ENCODE measurements at places on chromosomes 12 and 14.

GRCh38 chr12:121383601-121384021 is 16.3 kb upstream of the RNF34 start:
- DNase-seq, result no peak

- DNase-seq, result no peak
These were observed 233.0 kb downstream of the SLC41A2 start for GRCh38 chr12:104724992-104725585.

GRCh38 chr14:75277008-75277814 is 1.4 kb upstream of the FOS start:
- peak; percentile 41 for DNase-seq

GRCh38 chr12:111072299-111072698 is 151.9 kb upstream of the MYL2 start:
- DNase-seq, result no peak

DNA sequence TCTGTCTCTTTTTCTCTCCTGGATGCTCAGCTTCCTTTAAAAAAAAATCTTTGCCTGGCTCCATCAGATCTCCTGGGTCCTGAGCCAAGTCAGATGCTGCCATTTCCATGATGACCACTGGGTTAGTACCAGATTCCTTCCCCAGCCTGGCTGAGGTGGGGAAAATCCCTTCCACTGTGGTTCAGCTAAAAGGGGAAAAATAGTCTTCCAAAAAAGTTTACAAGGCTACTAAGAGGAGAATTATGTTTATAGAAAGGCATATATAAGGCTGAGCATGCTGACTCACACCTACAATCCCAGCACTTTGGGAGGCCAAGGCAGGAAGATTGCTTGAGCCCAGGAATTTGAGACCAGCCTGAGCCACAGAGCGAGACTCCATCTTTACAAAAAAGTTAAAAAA is 28.4 kb upstream of the GAS2L3 start:
- no peak for DNase-seq

DNA sequence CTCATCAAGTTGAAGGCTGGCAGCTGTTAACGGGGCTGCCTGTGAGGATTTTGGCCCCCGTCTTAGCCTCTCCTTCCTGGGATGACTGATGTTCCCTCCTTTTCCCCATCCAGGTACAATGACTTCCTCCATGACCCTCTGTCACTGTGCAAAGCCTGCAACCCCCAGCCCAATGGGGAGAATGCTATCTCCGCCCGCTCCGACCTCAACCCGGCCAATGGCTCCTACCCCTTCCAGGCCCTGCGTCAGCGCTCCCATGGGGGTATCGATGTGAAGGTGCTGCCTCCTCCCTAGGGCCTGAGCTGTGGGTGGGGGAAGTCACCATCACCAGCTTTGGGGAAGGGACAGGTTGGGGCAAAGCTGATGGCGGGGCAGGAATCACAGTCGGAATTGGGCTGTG is 16.1 kb downstream of the SDS start:
- DNase-seq, result no peak

DNA sequence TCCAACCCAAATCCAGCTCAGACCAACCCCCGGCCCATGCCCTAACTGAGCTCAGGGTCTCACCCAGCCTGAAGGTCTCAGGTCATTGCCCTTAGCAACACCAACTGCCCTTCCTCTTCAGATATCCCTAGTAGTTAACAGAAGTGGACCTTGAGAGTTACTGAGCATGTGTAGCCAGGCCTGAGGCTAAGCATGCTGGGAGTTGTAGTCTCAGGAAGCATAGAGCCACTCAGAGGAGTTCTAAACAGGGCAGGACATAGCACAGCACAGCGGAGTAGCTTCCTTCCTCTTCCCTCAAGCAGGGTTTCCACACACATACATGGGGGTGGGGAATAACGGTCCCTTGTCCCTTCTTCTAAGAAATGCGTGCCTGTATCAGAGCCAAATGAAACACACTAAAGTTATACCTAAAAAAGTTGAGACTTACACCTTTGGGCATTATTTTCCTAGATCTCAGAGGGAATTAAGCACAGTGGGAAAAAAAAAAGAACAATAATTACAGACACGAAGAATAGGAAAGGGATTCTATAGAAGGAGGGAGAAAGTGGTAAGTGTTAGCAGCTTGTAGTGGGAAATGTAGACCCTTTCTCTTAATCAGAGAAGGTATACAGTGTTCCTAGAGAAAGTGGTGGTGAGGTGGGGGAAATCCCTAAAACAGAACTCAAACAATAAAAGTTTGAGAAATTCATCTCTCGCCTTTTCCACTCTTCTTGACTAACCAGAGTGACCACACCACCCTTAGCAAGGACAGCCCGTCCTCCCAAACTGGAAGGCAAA is 4.4 kb downstream of the KMT2D start:
- DNase-seq, result peak; percentile 54

- no peak for DNase-seq
These were observed 4.4 kb downstream of the CACNB3 start for GRCh38 chr12:48822711-48823110.

GRCh38 chr12:130873106-130873795 is 1.4 kb downstream of the RAN start:
- no peak for DNase-seq

- DNase-seq, result no peak
These were observed 111.6 kb upstream of the PZP start for GRCh38 chr12:9319842-9320173.

GRCh38 chr14:40004871-40005500 is 572.8 kb upstream of the FBXO33 start:
- DNase-seq, result no peak

DNA sequence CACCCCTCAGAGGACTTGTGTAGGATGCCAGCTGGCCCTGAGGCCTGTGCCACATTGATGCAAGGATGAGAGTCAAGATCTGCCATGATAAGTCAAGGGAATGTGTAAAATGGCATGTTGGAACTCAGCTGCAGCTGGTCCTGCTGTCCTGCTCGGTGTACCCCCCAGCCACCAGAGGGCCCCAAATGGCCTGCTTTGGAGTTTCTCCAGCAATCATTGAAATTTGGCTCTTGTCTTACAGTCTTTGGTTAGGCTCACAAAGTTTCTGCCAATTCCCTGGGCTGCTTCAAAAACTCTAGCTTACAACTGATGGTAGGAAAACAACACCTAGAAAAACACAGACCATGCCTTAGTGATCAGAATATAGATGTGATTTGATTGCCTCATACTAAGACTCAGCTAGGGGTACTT is 76.8 kb downstream of the HSD17B6 start:
- DNase-seq, result no peak

GRCh38 chr14:104073764-104074163 is 11.7 kb upstream of the ASPG start:
- no peak for DNase-seq

GRCh38 chr14:91115986-91116770 is 2.3 kb downstream of the DGLUCY start:
- DNase-seq, result no peak

GRCh38 chr12:121648458-121649028 is 20.9 kb downstream of the MORN3 start:
- DNase-seq, result no peak

- DNase-seq, result no peak
These were observed 97.9 kb upstream of the SOX5 start for GRCh38 chr12:24047326-24047725.

DNA sequence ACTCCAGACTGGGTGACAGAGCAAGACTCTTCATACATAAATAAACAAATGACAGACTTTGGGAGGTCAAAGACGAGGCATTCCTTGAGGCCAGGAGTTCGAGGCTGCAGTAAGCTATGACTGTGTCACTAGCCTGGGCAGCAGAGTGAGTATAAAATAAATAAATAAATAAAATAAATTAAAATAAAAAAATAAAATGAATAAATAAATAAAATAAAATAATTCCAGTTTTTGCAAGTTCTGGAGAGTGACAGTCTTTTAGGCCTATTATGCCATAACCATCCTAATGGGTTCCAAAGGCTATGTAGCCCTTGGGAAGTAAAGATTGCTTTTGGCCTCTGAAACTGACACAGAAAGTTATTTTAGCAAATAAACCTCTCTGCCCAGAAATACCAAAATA is 16.5 kb upstream of the NRDE2 start:
- no peak for DNase-seq

DNA sequence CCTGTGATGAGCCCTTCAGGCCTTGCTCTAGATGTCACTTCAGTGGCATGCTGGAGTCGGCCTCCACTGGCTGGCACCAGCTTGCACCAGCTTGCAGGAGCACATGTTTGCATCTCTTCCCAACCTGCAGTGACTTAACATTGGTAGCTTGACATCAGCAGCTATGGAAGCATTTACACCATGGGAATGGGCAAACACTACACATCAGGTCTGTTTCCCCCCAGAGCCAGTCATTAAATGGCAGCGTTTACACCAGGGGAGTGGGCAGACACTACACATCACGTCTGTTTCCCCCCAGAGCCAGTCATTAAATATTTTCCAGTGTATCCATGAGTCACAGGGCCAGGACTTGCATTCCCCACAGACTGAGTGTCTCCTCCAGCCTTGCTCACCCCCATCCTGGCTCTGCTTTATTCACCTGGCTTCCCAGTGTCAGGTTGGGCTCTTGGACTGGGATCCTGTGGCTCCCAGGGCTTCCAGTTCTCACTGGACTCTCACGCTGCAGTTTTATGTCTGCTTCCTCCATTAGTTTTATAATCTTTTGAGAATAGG is 51.6 kb upstream of the VRK1 start:
- no peak for DNase-seq

- DNase-seq, result no peak
These were observed 30.8 kb upstream of the PNMA1 start for GRCh38 chr14:73744874-73745529.

DNA sequence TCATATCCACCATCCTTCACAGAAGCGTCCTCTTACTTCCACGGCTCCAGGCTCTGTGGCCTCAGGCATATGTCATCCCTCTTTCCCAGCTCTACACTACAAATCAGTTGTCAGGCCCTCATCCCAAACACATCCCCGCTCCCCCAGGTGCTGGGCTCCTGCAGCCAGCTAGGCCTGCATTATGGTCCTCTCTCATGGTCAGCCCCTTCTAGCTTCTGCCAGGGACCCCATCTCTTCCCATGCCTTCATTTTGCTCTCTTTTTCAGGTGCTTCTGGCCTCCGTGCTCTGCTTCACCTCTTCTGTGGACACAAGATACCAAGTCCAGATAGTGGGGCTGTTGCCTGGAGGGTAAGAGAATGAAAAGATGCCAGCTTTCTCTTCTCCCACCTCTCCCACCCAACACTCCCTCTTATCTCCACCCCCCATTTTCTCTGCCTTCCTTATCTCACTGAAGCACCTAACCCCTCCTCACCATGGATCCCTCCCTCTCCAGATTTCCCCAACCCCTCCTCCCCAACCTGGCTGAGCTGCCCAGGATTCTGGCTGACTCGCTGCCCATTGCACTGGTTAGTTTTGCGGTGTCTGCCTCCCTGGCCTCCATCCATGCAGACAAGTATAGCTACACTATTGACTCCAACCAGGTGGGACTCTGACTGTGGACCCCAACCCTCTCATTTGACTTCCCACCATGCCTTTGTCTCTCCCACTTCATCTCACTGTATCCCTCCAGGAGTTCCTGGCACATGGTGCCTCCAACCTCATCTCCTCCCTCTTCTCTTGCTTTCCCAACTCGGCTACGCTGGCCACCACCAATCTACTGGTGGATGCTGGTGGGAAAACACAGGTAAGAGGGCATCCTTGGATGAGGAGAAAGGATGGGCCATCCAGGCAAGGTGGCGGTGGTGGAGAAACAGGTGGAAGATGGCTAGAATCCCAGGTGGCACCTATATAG is 10.4 kb downstream of the B4GALNT1 start:
- DNase-seq, result no peak

DNA sequence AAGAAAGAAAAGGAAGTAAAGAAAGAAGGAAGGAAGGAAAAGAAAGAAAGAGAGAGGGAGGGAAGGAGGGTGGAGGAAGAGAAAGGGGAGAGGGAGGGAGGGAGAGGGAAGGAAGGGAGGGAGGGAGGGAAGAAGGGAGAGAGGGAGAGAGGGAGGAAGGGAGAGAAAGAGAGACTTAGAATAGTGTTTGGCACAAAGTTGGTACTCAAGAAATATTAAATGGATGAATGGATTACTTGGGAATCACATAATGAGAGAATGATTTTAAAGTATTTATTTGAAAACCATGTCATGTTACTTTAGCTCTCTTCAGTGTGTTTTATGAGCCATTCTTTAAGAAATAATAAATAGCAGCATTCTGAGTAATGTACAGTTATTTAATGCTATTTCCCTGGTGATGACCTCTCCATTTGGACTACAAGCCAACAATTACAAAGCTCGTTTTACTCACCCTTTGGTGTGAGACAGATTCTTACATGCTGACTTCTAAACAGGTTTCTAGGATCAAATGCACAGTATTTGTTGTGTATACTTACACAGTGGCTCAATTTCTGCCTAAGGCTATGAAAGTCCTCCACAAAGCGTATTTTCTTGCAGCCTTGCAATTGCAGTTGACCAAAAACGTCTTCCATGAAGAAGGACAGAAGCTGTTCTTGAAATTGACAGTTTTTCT is 861 bp downstream of the IL26 start:
- no peak for DNase-seq

- no peak for DNase-seq
These were observed 187.8 kb downstream of the TBX5 start for GRCh38 chr12:114218136-114218535.

DNA sequence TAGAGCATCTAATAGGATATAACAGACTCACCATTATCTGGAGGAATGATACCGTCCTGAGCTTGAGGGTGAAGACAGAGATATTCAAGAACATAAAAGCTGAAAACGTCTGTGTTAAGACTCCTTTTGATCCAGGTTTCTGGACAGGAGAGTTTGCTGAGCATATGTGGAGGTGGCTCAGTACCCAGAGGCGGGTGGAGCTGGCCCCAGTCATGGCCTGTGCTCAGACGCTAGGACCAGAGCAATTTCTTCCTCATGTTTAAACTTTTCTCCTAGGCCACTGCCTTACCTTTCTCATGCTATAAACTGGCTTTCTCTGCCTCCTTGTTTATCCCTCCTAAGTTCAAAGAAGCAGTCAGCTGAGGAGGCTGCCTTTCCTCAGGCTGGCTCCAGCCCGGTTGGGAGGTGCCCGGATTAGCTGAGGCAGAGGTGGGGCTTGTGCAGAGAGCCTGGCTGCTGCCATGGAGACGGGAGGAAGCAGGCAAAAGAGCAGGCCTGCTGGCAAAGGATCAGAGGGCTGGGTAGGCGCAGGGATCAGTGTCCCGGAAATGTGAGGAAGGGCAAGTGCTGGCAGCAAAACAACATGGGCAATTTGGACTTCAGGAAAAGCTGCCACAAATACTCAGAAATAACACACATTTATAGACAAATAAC is 13.7 kb downstream of the COA8 start:
- DNase-seq, result no peak

DNA sequence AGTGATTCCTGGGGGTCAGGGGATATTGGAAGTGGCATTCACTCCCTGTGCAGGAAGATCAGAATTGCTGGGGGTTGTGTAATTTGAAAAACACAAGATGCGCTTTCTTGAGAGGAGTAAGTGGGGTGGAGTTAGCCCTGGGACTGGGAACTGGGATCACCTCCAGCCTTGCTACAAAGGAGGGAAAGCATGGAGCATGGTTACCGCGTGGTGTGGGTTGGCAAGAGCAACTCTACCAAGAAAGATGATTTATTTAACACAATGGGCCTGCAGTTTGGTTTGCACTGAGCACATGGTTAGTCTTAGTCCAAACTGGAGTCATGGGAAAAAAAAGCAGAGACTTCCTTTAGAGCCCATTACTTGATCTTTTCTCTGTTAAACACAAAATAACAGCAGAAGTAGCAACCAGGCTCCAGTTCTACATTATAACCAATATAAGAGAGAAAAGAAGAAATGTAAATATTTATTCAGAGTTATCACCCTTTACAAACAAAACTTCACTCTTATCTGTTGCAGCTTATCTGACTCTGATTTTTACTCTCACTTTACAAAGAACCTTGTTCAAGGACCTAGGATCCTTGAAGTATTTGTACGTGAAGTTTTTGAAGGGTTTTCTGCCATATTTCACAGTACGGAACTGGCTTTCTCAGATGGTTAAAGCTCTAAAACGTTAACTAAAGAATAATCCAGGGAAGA is 2.1 kb upstream of the NIN start:
- no peak for DNase-seq

Data from activated CD8-positive, alpha-beta memory T cell treated with anti-CD3 and anti-CD28 coated beads, Interleukin-2, amount 50 U/mL, for 4 hours (primary cell).